ENCODE measurements at places on chromosomes 3 and 15. TPM values are rescaled to one million over a fixed set of nuclear protein-coding genes. Genes with fewer than 3 reads are reported as not detected.

The PPP2R3A gene
- 3.3 TPM for total RNA-seq

The TMCO5A gene
- total RNA-seq, result not detected

The EAF2 gene
- total RNA-seq, result 6.6 TPM

The XXYLT1 gene
- 3.7 TPM for total RNA-seq

The COPB2 gene
- 145 TPM for total RNA-seq

The STAB1 gene
- 43.0 TPM for total RNA-seq

The ALDH1L1 gene
- 189 TPM for total RNA-seq

The ELL3 gene
- 0.92 TPM for total RNA-seq

The GOLGA6L9 gene
- total RNA-seq, result 1.3 TPM

The SOX2 gene
- total RNA-seq, result not detected

All from liver (tissue), 10 donors.